Umbilical cord (tissue), 2 donors: ENCODE measurements at places on chromosomes 2 and 18.

DNA sequence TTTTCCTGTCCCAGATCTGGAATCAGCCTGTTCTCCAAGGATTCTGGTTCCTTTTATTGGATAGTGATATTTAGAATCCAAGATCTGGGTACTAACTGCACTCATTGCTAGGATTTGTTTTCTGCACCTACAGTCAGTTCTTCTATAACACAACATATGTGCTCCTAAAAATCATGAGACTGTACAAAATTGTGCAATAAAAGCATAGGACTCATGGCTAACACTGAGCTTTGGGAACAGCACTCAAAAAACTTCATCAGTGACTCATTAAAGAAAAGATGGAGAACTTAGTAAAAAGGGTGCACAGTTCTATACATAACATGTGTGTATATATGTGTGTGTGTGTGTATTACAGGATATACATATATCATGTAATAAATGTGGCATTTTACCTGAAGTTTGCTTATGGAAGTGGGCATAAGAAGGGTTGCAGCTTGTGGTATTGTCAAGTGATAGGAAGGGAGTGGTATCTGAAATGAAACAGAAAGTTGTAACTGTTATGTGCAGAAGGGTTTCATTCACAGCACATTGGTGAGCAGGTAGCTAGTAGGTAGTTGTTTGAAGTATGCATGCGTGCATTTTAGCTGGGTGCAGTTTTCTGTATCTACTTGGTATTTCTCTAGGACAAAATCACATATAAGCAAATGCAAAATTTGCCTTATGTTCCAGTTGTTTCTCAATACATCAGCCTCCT is 5.9 kb upstream of the SCYGR2 start:
- DNase-seq, result no peak

DNA sequence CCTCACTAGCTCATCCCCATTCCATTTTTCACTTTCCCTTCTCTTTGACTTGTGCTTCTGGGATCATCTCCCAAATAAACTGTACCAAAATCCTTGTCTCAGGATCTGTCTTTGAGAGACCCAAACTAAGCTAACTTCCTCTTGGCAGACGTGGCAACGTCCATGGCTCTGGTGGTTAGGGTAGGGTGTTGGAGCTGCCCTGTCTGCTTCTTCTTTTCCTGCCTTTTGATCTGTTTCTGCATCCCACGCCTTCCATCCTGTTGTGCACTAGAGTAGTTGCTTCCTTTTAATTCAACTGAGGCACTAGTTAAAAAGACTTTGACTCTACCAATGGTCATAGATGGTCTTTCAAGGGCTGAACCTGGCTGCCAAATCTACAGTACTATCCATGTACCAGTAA is 5.5 kb upstream of the MAP4K4 start:
- no peak for DNase-seq

DNA sequence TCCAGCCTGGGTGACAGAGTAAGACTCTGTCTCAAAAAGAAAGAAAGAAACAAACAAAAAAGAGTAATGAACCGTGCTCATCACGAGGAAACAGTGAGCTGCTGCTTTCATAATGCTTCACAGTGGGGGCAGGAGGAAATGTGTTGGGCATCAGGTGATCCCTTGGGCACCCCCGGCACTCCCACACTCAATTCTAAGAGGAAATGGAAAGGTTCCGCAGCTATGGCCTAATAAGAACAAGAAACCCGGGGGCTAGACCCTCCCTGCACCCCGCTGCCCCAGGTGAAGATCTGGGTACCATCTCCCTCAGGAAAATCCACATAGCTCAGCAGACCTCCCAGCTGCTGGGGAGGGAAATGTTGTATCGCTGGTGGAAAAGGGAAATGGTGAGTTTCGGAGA is 118.9 kb downstream of the LPIN1 start:
- no peak for DNase-seq

DNA sequence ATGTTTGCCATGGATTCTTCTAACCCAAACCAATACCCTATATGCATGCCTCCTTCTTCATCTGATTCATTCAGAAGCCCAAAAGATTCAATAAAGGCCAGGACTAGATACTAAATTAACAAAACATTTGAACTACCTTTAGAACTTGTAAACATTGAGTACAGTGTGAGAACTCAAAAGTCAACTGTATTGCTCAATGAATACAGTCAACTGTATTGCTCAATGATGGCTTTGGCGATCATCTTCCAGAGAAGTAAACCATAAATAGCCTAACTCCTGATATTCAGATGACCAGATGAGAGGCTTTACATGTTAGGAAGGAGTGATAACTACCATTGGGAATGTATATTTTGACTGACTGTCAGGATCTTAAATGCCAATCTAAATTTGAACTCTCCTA is 206.5 kb upstream of the ITGA4 start:
- no peak for DNase-seq

DNA sequence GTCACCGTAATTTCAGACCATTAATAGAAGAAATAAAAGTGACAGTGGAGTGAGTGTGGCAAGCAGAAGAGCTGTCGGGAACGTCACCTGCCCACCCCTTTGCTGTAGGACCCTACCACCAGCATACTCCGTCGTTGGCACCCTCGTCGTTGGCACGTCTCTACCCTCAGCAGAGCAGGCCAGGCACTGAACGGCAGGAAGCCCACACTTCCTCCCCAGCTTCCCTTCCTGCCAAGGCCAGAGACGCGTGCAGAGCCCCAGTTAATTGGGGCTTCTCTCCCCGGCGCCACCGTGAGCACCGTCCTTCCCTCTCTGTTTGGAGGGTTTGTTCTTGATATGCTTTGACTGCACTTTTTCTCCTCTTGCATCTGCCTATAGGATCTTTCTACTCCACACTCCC is 27.0 kb upstream of the NFATC1 start:
- no peak for DNase-seq

- DNase-seq, result no peak
These were observed 81.6 kb downstream of the MAP2 start for GRCh38 chr2:209505410-209505809.

DNA sequence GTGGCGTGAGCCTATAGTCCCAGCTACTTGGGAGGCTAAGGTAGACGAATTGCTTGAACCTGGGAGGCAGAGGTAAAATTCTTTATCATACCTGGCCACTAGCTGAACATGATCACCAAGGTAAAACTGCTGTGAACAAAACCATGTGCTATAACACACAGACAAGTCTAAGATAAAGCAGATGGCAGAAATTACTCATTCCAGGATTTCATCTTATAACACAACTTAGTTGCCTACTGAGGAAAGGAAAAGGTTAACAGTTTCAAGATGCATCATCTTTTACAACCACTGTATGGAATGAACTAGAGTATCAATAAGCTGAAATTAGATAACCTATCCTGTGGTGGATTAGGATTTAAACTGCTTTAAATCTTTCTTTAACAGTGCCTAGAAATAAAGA is 8.3 kb downstream of the ARL5A start:
- DNase-seq, result no peak

- DNase-seq, result no peak
These were observed 1045.7 kb upstream of the CELF4 start for GRCh38 chr18:38611036-38611964.

GRCh38 chr2:241516520-241516965 is 8.2 kb upstream of the STK25 start:
- no peak for DNase-seq

- DNase-seq, result no peak
These were observed 23.1 kb upstream of the KLF7 start for GRCh38 chr2:207188626-207189419.

- no peak for DNase-seq
These were observed 14.2 kb downstream of the NAGK start for GRCh38 chr2:71082402-71083252.

- DNase-seq, result peak; percentile 90
These were observed 9.3 kb downstream of the TGOLN2 start for GRCh38 chr2:85318222-85319074.

GRCh38 chr2:86062043-86062442 is 43.6 kb downstream of the POLR1A start:
- peak; percentile 25 for DNase-seq

DNA sequence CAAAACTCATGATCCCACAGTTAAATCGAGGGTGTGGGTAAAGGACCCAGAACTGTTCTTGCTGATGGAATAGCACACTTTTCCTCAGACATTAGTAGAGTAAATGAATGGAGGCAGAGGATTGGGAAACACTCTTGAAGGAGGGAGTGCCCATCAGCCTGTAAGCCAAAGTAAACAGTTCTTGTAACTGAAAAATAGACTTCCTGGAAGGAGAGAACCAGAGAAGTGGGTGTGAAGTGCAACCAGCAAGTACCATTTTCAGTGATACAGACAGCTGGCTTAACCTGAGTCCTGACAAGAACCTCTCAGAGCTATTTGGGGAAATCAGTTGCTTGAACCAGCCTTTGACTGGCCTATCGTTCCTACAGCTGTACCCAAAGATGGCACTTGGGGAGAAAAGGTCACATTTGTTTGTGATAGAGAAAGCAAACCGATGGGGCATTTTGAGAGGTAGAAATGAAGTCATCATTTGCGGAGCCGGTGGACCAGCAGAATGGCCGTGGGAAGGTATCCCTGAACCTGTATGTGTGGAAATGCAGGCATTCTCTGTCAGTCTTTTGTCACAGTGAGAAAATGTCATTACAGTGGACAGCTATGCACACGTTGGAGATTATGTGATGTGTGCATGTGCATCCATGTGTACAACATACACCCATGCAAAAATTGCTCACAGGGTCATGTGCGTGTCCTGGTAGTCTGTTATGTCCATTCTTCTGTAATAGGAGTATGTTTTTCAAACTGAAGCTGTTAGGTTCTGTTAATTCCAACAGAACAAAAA is 17.8 kb downstream of the CRIM1 start:
- no peak for DNase-seq

- no peak for DNase-seq
These were observed 15.8 kb downstream of the KHK start for GRCh38 chr2:27102329-27102728.

DNA sequence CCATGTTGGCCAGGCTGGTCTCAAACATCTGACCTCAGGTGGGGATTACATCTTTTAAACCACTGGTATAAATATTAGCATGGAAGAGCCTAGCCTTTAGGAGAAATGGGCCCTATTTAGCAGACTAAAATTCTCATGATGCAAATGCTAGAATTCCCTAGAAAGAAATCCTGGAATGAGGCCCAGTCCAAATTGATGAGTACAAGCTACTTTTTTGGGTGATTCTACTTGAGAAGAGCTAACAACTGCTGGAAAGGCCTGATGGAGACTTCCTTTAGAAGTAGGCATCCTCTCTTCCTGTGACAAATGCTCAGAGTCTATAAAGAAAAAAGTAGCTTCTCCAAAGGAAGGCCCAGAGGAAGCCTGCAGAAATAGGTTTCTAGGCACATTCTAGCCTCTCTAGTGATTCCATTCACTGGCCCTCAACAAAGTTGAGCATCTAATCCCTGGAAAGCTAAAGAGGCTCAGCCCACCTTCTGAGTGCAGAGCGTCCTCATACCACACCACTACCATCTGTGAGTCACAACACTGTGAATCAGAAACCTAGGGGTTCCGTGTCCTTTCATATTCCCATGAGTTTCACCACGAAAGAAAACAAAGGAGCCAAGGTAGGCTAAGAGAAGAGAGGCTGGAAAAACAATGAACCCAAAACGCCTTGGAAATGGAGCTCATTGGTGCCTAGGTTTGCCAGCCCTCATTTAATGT is 183.1 kb downstream of the C1D start:
- no peak for DNase-seq

DNA sequence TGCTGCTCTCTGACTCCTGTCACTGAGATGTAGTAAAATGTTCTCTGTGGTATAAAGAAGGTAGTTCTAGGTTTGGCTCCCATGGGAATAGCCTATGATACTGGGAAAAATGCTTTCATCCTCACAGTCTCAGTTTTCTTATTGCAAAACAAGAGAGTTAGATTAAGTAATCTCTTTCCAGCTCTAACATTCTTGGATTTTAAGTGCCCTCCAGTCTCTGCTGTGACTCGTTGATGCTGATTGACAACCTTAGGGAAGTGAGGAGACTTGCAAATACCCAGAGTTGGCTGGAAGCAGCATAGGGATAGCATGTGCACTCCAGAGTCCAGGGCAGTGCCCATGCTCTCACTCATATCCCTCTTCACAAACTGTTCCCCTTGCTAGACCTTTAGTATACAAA is 534.9 kb downstream of the SLC4A3 start:
- no peak for DNase-seq

DNA sequence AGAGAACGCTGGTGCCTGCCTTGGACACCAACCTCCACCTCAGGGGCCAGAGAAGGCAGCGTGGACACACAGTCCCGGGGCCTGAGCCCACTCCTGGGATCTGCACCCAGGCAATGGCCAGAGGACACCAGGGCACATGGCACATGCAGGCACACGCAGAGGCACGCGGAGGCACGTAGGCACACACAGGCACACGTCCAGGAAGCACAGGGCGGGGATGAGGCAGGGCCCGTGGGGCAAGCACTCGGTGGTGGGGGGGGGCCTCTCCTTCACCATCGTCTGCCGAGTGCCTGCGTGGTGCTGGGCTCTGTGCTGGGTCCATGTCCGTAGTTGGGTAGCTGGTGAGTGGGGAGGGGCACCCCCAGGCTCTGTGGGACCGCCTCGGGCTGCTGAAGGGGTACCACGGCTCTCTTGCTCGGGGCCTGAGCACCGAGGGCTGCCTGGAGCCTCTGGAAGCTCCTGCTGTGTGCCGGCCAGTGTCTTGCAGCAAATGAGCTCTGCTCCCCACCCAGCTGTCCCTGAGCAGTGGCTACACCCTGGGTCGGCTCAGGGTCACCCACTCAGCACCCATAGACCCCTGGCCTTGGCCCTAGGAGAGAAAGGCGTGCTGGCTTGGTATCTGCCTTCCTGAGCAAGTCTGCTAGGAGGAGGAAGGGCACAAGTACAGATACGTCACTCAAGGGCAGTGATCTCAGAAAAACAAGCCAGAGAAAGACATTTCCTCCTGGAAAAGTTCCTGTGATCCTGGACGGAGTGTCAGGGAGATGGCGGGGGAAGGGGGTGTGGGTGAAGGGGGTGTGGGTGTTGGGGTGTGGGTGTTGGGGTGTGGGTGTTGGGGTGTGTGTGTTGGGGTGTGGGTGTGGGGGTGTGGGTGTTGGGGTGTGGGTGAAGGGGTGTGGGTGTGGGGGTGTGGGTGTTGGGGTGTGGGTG is 26.4 kb downstream of the RTP5 start:
- DNase-seq, result peak; percentile 28

GRCh38 chr2:169887120-169887519 is 59.9 kb downstream of the UBR3 start:
- DNase-seq, result no peak

DNA sequence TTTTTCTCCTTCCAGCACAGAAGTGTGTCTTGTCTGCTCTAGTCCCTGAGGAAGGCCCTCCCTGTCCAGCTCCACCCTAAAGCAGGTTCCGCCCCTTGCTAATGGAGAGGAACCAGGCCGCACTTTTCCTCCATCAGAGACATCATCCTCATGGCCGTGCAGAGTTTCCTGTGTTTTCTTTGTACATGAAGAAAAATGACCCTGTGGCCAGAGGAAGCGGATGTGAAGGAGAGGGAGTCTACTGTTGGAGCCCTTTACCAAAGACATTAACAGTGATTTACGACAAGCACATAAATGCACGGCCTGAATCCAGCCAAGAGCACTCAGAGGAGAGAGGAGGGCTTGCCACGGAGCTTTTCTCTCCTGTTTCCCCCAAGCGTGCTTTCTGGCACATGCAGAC is 109.5 kb downstream of the RNF144A start:
- DNase-seq, result peak; percentile 65

DNA sequence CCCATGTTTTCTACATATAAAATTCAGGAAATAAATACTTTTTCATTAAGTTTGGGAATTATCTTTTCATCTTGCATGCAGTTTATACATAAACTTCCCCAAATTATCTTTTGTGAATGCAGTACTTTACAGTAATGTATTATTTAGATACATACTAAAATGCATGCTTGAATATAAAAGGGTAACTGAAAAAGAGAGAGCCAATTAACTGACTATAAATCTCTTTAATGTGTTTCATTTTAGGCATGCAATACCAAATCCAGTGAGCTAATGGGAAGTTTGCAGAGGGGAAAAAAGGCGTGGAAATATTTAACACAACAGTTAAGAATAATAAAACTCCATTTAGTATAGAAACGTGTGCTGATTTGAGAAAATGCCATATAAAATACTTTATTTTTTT is 39.2 kb downstream of the COL4A4 start:
- DNase-seq, result no peak
